Endothelial cell of umbilical vein (primary cell): ENCODE measurements at places on chromosomes 12 and 14. TPM values are rescaled to one million over a fixed set of nuclear protein-coding genes. Genes with fewer than 3 reads are reported as not detected.

The ACSM4 gene
- not detected in 2 replicates for total RNA-seq

The CCDC60 gene
- not detected in 2 replicates for total RNA-seq

The TMEM253 gene
- not detected in 2 replicates for total RNA-seq

The OTOGL gene
- total RNA-seq: 2.0 and 3.1 TPM in 2 replicates

The AHSA1 gene
- 158 and 166 TPM in 2 replicates for total RNA-seq

The TEX22 gene
- 1.1 and 2.1 TPM in 2 replicates for total RNA-seq

The TGFB3 gene
- 5.4 and 6.0 TPM in 2 replicates for total RNA-seq

The SCNN1A gene
- 0.18 TPM in 1 of 2 replicates, not detected in the other for total RNA-seq

The DCN gene
- 0.42 TPM in 1 of 2 replicates, not detected in the other for total RNA-seq

The GRIN2B gene
- total RNA-seq: not detected in 2 replicates

The KNTC1 gene
- 47.9 and 52.9 TPM in 2 replicates for total RNA-seq

The SPTLC2 gene
- 57.2 and 71.3 TPM in 2 replicates for total RNA-seq

The PPP2R3C gene
- total RNA-seq: 40.6 and 46.0 TPM in 2 replicates

The SIX1 gene
- 0.40 and 0.55 TPM in 2 replicates for total RNA-seq

The TRIM9 gene
- not detected in 2 replicates for total RNA-seq

The GEMIN2 gene
- total RNA-seq: 19.5 and 20.0 TPM in 2 replicates

The DHRS4L2 gene
- total RNA-seq: 18.5 and 20.7 TPM in 2 replicates

The P3H3 gene
- total RNA-seq: 76.5 and 92.6 TPM in 2 replicates

The CIT gene
- 50.1 and 61.8 TPM in 2 replicates for total RNA-seq

The P2RX7 gene
- 5.1 and 8.1 TPM in 2 replicates for total RNA-seq

The RTN1 gene
- 0.29 TPM in 1 of 2 replicates, not detected in the other for total RNA-seq

The MFAP5 gene
- total RNA-seq: not detected in 2 replicates

The MYO1H gene
- not detected in 2 replicates for total RNA-seq

The TPI1 gene
- 643 and 676 TPM in 2 replicates for total RNA-seq

The PNN gene
- 79.4 and 83.5 TPM in 2 replicates for total RNA-seq

The LRRC10 gene
- not detected in 2 replicates for total RNA-seq

The CACNB3 gene
- 61.8 and 64.2 TPM in 2 replicates for total RNA-seq

The SOAT2 gene
- total RNA-seq: not detected in 2 replicates

The DUSP6 gene
- 148 and 200 TPM in 2 replicates for total RNA-seq

The MEG3 gene
- 227 and 508 TPM in 2 replicates for total RNA-seq
